Fibroblast of mammary gland (primary cell): ENCODE measurements at places on chromosomes 1 and 21.
A peak's percentile ranks its signal among the peaks of the same experiment; 100 is the strongest.

DNA sequence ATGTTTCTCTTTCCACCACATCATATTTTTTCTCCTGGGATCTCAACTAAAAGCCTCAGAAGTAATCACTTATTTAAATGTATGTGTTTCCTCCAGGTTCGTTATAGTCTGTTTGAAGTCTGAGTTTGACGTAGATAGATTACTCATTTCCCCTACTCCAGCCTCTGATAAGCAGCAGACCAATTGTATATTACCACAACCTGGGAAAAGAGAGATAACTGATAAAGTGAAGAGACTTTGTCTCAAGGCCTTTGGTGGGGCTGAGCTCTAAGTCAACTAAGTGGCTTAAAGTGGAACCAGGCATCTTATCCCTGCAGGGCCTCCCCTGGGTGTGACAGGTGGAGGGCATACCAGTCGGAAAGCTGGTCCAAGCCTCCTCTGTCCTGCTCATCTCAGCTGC lies 34.9 kb upstream of the CACNA1E start:
- DNase-seq, result no peak

DNA sequence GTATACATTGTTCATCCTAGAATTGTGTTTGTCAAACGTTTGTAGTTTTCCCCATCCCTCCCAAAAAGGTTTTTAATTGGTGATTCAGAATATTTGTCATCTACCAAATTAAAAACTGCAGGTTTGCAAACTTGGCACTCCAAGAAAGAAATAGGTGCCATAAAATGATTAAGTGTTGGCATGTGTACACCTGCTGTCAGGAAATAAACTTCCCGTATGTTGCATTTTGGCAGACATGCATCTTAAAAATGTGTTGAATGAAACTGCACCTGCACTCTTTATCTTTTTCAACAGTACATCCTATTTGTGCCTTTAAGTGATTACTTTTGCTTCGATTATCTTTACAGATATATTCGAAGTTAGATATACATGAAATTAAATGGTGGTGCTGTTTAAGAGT lies 7.3 kb downstream of the B3GALT2 start:
- no peak for DNase-seq

DNA sequence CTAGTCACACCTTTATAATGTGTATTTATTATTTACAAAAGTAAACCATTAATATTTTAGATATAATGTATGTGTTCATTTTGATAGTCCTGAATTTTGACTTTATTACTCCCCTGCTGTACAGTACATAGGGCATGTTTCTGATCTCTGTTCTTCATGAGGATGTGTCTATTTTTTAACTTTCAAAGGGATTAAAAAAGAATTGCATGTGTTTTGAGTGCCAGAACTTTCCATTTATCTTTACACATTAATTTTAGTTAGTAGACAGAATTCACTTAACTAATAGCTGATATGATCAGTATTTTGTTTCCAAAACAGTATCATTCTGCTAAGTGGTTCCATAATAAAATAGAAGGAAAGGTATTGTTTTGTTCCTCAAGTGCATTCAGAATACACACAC lies 3.1 kb downstream of the PBX1 start:
- no peak for DNase-seq

DNA sequence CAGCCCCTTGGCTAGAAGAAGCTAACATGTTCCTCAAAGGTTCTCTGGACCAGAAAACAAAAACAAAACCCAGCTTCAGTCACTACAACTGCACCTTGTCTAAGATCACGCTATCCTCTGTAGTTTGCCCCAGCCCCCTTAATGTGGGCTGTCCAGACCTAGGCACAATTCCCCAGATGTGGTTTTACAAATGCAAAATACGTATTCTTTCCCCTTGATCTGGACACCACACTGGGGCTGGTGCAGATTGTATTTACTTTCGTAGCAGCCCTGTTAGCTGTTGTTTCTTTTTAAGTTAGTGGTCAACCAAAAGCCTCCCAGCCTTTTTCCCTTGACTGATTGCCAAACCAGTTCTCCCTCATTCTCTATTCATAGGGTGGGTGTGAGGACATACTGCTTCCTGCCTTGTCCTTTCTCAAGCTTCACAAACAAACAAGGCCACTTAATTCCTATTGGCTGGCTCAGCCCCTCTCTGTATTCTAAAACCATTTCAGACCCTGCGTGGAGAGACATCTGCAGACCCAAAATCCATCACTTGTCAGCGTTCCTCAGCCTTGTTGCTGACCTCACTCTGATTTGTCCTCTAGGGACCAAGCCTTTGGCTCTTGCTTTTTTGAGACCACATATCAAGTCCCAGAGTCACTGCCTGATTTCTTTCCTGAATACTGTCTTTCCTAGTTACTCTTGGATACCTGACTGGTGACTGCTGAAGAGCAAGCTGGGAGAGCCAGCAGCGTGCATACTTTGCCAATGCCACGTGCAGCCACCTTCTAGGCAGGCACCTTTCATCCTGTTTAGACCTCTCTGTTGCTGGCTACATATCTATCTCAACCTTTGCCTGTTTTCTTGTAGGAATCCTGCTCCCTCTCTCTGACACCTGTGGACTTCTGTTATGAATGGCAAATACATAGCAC lies 96.4 kb upstream of the RAB3GAP2 start:
- peak; percentile 83 for DNase-seq

DNA sequence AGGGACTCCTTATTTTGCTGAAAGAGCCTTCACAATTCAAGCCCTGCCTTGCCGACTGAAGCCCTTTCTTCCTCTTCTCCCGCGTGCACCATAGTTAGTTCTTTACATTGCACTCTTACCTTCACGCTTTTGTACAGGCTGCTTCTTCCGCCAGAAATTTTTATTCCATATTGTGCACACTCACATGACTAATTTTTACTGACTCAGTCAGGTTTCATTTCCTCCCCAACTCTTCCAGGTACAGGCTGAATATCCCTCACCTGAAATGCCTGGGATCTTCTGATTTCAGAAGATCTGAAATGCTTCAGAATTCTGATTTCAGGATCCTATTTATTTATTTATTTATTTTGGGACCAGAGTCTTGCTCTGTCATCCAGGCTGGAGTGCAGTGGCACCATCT lies 172.8 kb downstream of the ZNF281 start:
- no peak for DNase-seq

- DNase-seq, result no peak
Measured at GRCh38 chr1:2596530-2597333, 10.2 kb downstream of the PRXL2B start.

- peak; percentile 30 for DNase-seq
Measured at GRCh38 chr1:155801149-155801548, 55.9 kb downstream of the GON4L start.

GRCh38 chr21:37435120-37435519 lies 68.5 kb downstream of the DYRK1A start:
- peak; percentile 98 for DNase-seq
